ENCODE measurements at places on chromosomes 13 and 19.

GRCh38 chr13:39047560-39047959, 9.3 kb downstream of the NHLRC3 start:
- no peak for DNase-seq

GRCh38 chr19:14021474-14021873, 6.5 kb upstream of the RLN3 start:
- DNase-seq, result no peak

- no peak for DNase-seq
Measured at GRCh38 chr19:39304701-39305571, 8.7 kb downstream of the IFNL1 start.

DNA sequence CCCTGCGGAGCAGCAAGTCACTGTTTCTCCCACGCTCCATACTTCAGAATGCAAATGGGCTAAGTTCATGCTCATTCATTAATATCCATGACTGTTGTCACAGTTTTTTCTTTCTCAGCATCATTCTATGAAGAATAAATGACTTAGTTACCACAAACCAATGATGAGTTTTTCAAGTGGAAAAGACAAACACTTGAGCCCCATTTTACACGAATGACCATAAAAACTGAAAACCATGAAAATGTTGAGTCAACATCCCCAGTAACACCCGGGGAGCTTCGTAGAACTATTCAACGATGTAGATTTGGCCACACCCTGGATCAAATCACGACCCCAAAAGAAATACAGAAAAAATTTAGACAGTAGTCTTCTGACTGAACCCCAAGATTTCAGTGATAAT, 99.8 kb upstream of the GJB6 start:
- no peak for DNase-seq

- DNase-seq, result no peak
Measured at GRCh38 chr13:25725104-25725503, 326.7 kb downstream of the SHISA2 start.
